Activated naive CD8-positive, alpha-beta T cell treated with anti-CD3 and anti-CD28 coated beads, Interleukin-2, amount 10 ng/mL, durations not matched to agents 7 days and 5 days (primary cell): ENCODE measurements at places on chromosomes 6 and 20. TPM values are rescaled to one million over a fixed set of nuclear protein-coding genes. Genes with fewer than 3 reads are reported as not detected.

DNA sequence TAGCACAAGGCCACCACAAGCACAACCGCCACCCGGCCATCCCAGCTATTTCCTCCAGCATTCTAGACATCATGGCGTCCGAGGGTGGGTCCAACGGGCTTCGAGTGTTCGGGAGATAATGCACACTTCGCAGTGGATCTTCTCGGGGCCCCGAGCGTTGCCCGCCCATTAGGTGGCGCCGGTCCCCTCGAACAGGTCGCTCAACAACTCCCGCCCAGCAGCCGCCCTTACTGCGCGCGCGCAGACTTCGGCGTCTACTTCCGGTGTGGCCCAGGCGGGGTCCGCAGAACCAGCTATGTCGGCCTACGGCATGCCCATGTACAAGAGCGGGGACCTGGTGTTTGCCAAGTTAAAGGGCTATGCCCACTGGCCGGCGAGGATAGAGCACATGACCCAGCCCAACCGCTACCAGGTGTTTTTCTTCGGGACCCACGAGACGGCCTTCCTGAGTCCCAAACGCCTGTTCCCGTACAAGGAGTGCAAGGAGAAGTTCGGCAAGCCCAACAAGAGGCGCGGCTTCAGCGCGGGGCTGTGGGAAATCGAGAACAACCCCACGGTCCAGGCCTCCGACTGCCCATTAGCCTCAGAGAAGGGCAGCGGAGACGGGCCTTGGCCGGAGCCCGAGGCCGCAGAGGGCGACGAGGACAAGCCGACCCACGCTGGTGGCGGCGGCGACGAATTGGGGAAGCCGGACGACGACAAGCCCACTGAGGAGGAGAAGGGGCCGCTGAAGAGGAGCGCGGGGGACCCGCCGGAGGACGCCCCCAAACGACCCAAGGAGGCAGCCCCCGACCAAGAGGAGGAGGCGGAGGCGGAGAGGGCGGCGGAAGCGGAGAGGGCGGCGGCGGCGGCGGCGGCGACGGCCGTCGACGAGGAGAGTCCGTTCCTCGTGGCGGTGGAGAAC, at the start of gene HDGFL1:
Gene HDGFL1, plus strand, starts transcription at position 286 of the 904 bp plus-strand sequence. Its CDS starts 10 bp downstream, at position 296.
- H3K27me3 ChIP-seq: no peaks in the 10 kb centered on the region
- no peak for DNase-seq
- H3K36me3 ChIP-seq: no peaks in the 10 kb centered on the region
- no peak within 1 kb of the TSS for H3K4me3 ChIP-seq
- no peak within 1 kb of the TSS for H3K27ac ChIP-seq

- peaks cover 4% of the 10 kb centered on the region for H3K4me1 ChIP-seq
- no peak for DNase-seq
- no peaks in the 10 kb centered on the region for H3K36me3 ChIP-seq
- H3K27ac ChIP-seq: no peak overlapping the region
Measured at GRCh38 chr20:61900945-61901293, 164.8 kb downstream of the TAF4 start.

DNA sequence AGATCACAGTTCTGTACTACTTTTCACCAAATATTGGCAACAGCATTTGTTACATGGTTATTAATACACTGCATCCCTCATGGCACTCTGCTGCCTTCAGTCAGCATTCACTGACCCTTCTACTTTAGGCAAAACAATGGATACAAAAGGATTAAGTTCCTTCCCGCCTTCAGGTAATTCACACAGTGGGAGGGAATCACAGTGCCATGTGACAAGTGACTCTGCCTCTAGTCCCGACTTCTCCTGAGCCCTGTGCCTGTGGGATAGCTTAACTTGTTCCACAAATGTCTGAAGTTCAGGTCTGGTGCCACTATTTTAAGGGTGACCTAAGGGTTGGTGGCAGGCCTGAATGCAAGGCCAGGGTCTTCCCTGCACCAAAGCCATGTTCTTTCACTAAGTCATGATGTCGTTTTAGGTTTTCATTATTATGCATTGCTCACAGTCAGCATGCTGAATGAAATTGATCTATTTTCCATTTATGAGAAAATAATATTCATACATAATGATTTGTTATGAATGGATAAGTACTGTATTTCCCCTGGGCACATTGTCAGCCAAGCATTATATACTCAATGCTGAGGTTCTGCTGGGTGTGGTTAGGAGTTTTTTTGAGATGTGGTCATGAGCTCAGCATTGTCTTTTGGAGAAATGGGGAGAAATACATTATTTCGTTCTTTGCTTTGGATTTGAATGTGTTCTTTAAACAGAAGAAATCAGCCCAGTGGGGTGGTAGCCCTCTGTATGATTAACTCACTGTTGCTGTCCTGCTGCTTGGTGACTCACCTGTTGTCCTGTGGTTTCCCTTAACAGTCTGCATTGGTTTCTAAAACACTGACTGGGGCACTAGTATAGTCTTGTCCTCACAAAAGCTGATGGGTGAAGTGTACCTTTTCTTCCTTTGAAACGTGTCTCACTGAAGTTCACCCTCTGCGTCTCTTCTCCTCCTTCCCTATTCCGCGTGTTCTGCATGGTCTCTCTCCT, 66.4 kb downstream of the AFDN start:
- no peaks in the 10 kb centered on the region for H3K27me3 ChIP-seq
- no peak overlapping the region for H3K27ac ChIP-seq
- peaks cover 4% of the 10 kb centered on the region for H3K36me3 ChIP-seq
- H3K4me3 ChIP-seq: no peak overlapping the region

GRCh38 chr6:6393069-6393529, 72.6 kb upstream of the F13A1 start:
- no peak overlapping the region for H3K4me3 ChIP-seq
- H3K27ac ChIP-seq: no peak overlapping the region
- H3K27me3 ChIP-seq: peaks cover 2% of the 10 kb centered on the region
- H3K4me1 ChIP-seq: no peaks in the 10 kb centered on the region

Gene MATN4
- total RNA-seq: 0.30 TPM
